ENCODE measurements at places on chromosomes 16 and 17.

DNA sequence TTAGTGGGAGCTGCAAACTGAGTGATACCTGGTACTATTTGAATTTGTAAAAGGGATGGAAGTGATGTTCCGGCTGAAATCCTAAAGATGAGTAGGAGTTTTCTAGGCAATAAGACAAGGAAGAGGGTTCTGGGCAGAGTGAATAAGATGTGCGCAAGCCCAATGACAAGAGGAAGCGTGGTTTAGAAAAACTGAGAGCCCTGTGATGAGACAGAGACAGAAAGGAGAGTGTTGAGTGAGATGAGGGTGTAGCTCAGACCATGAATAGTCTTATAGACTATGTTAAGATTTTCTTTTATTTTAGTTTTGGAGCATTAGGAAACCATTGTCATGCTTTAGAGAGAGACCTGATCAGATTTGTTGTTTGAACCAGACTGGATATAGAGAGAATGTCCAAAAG is 50.2 kb downstream of the COX10 start:
- no peak for DNase-seq

DNA sequence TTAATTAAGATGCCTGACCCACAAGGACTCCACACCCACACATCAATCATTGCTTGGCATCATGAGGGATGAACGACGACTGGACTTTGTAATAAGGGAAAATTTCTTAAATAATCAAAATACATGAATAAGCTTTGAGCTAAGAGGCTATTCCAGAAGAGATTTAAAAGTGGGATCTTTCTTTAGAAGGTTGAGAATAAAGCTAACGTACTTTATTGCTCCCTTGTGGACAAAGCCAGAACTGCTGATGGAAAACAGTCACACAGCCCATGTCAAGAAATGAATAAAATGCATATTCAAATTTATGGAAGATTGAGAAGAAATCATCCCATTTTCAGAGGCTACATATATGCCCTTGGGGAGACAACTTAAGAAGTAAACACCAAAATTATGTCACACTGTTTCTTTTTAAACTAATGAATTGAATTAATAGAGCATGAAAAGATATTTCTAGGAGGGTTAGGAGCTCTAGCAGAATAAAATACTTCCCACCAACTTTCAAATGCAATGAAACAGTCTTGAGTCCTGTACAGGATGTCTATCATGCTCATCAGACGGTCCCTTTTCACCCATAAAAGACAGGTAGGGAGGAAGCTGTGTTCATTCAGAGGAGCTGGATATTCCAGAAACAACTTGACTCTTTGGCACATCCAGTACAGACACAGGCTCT is 60.2 kb upstream of the PHOSPHO1 start:
- DNase-seq: peak; percentile 35

GRCh38 chr17:50467114-50467854 is 1.4 kb downstream of the CHAD start:
- DNase-seq: no peak

DNA sequence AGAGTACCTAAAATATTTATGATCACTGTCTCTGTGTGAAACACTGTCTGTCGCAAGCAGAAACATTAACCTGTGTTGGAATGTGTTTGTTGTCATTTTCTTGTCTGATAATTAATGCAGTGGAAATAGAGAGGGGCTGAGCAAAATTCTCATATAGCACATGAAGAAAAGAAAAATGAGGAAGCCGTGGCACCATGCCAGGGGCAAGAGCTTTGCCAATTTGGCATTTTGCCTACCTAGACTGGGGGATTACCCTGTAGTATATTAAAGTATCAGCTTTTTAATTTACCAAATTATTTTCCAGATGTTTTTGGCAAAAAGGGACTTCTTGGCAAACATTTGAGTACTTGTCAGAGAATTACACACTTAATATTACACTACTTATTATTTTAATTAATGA is 1326.6 kb upstream of the GOT2 start:
- no peak for DNase-seq

DNA sequence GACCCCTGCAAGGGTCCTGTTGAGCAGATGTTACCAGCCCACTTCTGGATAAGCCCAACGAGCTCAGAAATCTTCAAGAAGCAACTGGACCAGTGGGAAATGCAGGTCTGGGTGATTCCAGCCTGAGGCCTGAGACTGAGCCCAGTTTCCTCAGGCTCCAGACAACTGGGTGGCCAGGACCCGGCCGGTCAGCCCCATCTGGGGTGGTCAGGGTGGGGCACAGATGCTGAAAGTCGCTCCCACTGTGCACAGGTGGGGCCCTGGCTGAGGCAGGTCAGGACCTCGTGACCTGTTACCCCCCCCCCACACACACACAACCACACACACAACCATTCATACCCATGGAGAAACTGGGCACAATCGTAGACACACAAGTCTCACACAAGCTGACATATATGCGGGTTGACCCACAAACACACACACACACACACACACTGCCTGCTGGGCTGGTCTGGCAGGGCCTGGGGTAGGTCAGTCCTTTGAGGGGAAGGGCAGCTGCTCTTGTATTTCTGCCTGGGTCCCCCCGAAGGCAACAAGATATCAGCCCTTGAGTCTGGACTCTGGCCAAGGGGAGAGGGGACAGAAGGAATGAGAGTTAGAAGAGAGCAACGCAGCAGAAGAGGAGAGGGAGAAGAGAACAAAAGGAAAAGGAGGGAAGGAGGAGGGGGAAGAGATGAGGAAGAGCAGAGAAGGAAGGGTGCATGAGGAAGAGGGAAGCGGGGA is 99.0 kb upstream of the CDH5 start:
- no peak for DNase-seq

DNA sequence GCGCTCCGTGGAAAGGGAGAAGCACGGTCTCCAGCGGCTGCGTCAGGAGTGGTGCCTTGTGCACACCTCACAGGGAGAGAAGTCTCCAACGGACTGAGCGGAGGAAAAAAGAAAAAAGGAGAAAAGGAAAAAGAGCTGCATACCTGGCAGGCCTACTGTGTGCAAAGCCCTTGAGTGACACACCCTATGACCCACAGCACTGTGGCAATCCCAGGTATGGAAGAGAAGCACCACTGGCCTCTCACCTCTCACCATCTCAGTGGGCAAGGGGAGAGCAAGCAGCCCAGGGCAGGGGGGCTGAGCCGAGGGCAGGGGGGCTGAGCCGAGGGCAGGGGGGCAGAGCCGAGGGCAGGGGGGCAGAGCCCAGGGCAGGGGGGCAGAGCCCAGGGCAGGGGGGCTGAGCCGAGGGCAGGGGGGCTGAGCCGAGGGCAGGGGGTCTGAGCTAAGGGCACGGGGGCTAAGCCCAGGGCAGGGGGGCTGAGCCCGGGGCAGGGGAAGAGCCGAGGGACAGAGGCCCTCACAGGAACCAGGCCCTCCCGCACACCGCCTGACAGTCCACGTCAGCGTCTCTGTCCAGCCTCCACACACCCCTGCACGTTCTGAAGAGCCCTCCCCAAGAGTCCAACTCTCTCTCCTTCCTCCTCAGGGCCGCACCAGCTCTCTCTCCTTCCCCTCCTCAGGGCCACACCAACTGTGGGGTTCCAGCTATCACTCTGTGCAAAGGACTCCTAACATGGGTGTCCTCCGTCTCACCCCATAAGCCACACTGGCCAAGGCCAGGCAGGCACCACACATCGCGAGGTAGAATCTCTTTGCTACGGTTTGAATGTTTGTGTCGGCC is 105.8 kb downstream of the ZNF778 start:
- no peak for DNase-seq

GRCh38 chr17:76255801-76256429 is 9.2 kb upstream of the UBALD2 start:
- DNase-seq: no peak

GRCh38 chr17:79047923-79048825 is 24.2 kb downstream of the C1QTNF1 start:
- DNase-seq: no peak

DNA sequence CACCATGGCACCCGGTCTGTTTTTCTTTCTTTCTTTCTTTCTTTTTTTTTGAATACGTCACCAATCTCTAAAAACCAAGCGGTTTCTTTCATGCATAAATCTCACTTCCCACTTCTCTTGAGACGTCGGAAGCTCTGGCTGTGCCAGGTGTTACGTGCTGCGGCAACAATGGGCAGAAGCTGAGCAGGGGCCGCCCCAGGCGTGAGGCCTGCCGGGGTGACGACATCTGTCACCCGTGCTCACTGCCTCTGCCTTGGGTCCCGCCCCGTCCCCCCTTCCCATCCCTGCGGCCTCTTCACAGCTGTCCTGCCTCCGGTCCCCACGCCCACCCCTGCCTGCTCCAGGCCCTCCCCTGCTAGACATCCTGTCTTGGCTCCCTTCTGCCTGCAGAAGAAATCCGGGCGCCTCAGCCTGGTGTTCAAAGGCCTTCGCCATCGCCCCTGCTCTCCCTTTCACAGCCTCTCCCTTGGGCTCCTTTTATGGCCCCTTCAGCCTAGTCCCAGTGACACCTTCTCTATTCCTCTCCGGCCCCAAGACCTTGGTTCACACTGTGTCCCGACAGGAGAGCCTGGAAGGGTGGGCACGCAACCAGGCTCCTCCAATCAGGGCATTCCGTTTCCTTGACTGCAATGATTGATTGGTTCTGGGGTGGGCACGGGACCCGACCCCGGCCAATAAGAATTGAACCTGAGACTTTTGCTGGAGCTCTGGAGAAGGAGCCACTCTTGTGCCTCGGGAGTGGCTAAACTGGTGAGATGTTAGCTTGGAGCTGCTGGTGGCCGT is 4.8 kb downstream of the P2RX1 start:
- DNase-seq: no peak

DNA sequence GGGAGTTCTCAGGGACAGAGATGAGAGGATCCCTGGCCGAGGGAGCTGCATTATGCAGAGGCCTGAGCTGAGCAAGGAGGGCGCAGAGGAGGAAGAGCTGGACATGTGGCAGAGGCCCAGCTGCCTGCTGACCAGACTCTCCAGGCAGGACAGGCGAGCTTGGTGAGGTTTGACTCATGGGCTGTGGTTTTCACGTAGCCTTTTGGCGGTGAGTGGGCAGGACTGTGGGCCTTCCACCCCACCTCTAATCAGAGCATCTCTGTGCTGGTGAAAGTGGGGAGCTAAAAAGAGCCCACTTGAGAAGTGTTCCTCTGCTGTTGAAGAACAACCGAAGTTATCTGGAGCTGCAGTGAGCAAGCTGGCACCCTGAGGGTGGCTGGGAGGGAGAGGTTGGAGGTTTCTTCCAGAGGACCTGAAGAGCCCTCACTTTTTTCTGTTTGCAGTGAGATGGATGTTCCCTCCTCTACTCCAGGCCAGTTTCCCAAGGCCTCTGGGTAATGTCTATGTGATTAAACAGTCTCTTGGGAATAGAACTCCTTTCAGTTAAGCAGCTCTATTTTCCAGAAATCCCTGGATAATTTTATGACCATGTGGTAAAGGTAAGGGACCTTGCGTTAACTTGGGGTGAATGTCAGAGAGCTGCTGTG is 11.9 kb downstream of the EPN2 start:
- peak; percentile 27 for DNase-seq

DNA sequence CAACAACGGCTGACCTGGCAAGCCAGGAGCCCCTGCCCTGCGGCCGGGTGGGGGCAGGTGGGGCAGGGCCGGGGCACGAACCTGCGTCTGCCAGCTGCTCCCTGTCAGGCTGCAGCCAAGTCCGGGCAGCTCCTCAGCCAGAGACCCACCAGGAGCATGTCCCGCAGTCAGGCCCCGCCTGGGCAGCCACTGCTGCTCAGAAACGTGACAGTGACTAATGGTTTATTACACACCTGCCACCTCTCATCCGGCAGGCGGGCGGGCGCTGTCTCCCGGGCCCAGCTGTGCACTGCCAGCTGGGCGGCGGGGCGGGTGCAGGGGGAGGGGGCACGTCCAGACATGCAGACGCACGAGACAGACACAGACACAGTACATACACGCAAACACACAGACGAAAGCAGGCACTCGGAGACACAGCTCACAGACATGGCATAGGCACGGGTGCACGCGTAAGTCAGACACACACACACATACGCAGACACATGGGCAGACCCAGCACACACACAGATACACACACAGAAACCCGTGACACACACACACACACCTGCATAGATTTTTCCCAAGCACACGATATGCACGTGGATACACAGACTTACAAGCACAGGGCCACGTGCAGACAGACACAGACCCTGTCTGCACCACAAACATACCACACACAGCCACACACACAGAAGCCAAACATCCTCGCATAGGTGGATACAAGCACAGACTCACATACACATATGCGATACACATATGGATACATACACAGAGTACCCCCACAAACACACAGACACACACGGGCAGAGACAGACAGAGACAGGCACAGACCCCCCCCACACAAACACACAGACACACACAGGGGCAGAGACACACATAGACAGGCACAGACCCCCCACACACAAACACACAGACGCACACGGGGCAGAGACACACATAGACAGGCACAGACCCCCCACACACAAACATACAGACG is 248.3 kb upstream of the CIBAR2 start:
- peak; percentile 95 for DNase-seq

DNA sequence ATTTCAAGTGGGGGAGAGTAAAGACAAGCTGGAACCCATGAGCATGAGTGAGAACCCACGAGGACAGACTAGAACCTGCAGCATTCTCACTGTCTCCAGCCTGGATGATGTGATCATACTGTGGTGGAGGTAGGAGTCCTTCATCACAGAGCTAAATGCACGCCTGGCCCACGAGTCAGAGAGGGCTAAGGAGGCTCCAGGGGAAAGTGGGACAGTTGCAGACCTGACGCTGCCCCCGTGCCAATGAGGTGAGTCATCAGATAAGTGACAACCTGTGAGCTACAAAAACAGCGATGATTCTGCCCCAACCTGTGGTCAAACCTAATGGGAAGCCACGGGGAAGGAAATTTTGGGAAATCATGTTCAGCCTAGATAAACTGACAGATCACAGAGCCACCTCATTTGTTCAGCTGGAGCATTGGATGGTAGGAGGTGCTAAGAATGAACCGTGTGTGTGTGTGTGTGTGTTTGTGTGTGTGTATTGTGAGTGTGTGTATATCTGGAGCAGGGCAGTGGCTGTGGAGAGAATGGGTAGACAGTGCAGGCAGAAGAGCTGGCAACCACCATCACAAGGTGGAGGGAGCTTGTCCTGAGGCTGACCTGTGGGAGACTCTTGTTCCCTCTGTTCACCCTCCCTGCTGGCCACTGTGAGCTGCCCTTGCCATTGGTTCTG is 131.8 kb downstream of the UTP18 start:
- no peak for DNase-seq

DNA sequence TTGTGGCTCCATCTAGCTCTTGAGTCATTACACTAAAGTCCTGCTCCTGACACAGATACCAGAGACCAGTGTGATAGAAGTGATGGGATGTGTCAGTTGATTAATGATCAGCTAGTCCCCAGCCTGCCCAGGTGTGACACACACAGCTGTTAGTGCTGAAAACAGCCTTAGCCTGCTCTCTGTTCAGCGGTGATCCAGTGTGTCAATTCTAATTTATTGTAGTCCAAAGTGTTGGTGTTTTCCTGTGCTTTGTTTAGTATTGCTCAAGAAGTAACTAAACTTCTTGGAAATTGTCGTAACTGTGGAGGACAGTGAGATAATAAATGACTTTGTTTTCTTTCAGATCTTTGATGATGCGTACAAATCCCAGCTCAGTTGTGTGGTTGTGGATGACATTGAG is 92.3 kb downstream of the WNT3 start:
- DNase-seq: no peak

GRCh38 chr16:83137326-83137781 is 510.6 kb downstream of the CDH13 start:
- no peak for DNase-seq

All from BE2C (cell line).